PC-9 (cell line): ENCODE measurements at places on chromosomes 12 and 14.

GRCh38 chr12:51285843-51286242, 15.6 kb upstream of the SMAGP start:
- DNase-seq, result no peak
- no peak overlapping the region for H3K4me3 ChIP-seq
- H3K27me3 ChIP-seq, result no peaks in the 10 kb centered on the region
- H3K36me3 ChIP-seq, result no peaks in the 10 kb centered on the region
- peaks cover 41% of the 10 kb centered on the region for H3K4me1 ChIP-seq

GRCh38 chr12:24798335-24798734, 150.6 kb downstream of the BCAT1 start:
- H3K4me3 ChIP-seq, result no peak overlapping the region
- H3K4me1 ChIP-seq, result no peaks in the 10 kb centered on the region

DNA sequence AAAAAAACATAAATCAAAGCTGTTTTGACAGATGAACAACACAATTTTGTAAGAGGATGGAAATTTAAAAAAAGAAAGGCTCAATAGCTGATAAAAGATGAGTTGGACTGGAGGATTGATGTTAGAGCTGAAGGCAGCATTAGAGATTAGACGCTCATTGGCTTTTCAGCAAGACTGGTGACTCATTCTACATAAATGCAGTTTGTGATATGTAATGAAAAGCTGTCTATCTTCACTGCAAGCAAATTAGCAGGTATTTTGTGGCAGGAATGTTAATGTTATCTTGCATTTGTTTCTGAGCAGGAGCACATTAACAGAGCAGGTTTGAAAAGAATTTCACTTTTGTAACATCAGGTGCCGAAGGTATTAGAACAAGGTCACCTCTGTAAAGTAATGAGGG, 442.7 kb upstream of the NOVA1 start:
- no peaks in the 10 kb centered on the region for H3K27me3 ChIP-seq
- no peak overlapping the region for H3K4me3 ChIP-seq
- no peak overlapping the region for H3K27ac ChIP-seq
- H3K36me3 ChIP-seq, result no peaks in the 10 kb centered on the region

GRCh38 chr12:98572010-98572409, 21.5 kb upstream of the SLC25A3 start:
- H3K4me3 ChIP-seq, result no peak overlapping the region
- H3K27me3 ChIP-seq, result no peaks in the 10 kb centered on the region
- no peaks in the 10 kb centered on the region; the same call in 1 of the 2 replicates for H3K4me1 ChIP-seq
- no peak overlapping the region for H3K27ac ChIP-seq

DNA sequence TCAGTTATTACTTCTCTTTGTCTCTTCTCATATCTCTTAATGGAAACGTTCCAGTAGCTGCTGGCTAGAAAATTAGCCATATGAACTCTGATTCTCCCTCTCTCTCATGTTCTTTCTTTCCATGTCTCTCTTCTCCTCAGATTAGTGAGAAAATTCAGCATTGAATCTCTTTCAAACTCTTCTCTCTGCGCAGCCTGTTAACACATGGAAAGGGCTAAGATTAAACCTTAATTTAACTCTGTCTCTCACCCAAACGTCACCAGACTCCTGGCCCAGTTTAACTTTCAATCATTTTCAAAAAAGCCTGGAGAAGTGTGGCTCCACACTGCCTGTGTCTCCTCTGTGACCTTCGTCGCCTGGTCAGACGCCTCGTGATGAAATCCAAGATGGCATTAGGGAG, 1234.2 kb downstream of the BCL11B start:
- no peak overlapping the region for H3K4me3 ChIP-seq
- no peak overlapping the region for H3K27ac ChIP-seq
- DNase-seq, result no peak
- H3K4me1 ChIP-seq, result no peaks in the 10 kb centered on the region
- H3K27me3 ChIP-seq, result no peaks in the 10 kb centered on the region
